Retinal pigment epithelial cell (primary cell): ENCODE measurements at places on chromosomes 16 and 17.

GRCh38 chr16:56425439-56425832 lies at the start of gene AMFR:
Gene AMFR, minus strand, starts transcription at chr16:56425545. Its CDS starts 218 bp downstream, at chr16:56425327.
- peak; percentile 23 for DNase-seq

DNA sequence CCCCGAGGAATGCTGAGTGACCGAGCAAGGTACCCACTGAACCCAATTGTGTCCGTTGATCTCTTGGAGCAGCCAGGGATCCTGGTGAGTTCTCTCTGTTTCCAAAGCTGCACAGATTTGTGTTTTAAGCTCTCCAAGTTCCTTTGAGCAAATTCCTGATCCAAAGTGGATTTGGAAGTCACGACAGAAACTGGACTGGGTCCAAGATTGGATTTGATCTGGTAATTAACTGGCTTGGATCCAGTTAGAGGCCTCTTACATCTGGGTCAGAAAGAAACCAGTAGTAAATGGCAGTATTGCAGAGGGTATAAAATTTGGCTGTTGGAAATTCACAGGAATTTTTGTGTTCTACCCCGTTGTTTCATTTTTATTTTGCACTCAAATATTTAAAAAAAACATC lies 119.5 kb downstream of the PMP22 start:
- DNase-seq, result peak; percentile 44

DNA sequence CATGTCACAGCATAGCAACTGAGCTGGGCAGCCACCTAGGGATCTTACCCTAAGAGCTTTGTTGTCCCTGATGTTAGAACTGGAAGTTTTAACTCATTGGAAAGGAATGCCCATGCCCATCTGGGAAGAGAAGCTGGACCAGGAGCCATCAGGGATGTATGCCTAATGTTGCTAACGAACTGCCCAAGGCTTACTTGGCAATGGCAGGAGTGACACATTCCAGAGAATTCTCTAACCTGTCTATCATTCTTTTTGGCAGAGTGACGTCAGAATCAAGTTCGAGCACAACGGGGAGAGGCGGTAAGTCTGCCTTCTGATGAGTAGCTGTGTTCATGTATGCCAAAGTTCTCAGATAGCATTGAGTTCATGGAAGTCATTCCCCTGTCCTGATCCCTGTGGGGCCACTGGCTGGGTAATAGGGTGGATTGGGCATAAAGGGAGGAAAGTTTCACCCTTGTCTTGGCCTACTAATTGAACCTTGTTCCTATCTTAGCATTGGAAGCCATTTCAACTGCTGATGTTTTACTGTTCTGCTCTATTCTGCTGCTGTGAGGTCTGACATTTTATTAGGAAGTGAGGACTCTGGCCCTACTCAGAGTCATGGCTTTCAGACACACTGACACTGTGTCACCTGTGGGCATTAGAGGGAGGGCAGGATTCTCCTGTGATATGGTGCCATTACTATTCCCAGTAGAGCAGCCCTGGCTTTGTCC lies 23.7 kb downstream of the MAP3K3 start:
- DNase-seq, result no peak

GRCh38 chr17:16969931-16970906 lies 1.7 kb downstream of the TNFRSF13B start:
- no peak for DNase-seq

DNA sequence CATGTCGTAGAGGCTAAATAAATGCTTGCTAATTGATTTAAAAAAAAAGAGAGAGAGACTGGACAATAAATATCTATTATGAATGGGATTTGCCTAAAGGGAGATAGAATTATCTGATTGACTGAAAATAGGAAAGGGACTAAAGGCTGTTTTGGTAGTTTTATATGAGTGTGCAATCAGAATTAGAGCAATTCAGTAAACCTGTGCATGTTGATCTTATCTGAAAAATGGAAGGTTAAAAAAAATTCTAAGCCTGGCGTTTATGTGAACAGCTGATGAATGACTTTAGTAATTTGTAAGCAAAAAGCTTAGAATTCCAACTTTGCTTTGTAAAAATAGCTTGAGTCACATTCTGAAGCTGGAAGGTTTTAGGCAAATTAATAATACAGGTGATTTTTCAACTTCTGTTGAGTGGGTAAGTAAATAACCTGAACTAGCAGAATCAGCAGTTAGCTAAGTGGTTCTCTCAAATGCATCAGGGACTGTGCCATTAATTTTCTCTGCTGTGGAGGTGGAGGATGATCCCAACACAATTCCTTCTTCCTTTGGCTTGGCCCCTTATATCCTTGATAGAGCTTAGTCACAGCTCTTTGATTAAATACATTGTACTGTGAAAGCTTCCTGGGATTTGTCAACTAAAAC lies 254.4 kb downstream of the PHKB start:
- DNase-seq, result peak; percentile 19

DNA sequence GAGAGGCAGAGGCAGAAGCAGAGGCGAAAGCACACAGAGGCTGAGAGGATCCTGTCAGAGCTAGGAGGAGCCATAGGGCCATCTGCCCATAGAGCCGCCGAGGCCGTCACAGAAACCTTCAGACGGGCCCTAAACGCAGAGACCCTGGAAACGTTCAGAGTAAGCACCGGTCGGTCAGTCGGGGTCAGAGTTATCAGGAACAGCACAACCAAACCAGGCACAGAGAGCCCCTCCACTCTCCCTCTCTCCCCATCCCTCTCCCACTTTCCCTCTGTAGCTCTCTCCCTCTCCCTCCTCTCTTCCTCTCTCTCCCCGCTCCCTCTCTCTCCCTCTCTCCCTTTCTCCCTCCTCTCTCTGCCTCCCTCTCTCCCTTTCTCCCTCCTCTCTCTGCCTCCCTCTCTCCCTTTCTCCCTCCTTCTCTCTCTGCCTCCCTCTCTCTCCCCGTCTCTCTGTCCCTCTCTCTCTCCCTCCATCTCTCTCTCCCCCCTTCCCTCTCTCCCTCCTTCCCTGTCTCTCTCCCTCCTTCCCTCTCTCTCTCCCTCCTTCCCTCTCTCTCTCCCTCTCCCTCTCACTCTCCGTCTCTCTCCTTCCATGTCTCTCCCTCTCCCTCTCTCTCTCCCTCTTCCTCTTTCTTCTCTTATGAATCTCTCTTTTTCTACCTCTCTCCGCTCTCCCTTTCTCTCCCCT lies 138.9 kb downstream of the C16orf95 start:
- no peak for DNase-seq

- no peak for DNase-seq
Measured at GRCh38 chr17:57465610-57466009, 209.3 kb downstream of the MSI2 start.

GRCh38 chr16:23131436-23131835 lies 17.8 kb downstream of the USP31 start:
- DNase-seq, result no peak

- no peak for DNase-seq
Measured at GRCh38 chr16:674214-674881, 1.1 kb upstream of the RHBDL1 start.

GRCh38 chr16:53282975-53283946 lies 151.0 kb upstream of the RBL2 start:
- peak; percentile 21 for DNase-seq

DNA sequence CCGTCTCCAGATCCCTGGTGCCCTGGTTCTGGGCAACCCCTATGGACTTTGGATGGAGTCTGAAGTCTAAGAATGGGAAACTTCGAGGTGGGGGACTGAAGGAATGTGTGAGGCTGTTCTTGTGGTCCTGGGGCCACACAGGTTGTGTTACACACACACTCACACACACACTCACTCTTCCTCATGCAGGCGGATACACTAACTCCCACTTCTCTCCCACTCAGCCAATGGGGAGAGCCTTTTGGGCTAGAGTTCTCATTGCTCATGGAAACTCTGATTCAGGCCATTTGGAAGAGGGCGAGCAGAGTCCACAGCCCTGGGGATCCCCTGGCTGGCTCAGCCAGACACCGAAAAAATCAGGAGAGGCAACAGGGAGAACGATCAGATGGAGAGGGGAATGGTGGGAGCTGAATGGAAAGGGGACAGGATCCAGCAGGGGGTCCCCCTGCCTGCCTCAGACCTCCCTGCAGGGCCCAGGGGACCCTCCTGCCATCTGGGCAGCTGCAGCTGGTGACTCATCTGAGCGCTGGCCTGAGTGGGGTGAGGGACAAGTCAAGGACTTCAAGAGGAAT lies 9.1 kb downstream of the IGFBP4 start:
- no peak for DNase-seq
